Epithelial cell of alveolus of lung (primary cell): ENCODE measurements at places on chromosomes 3 and 15. TPM values are rescaled to one million over a fixed set of nuclear protein-coding genes. Genes with fewer than 3 reads are reported as not detected.

The TM4SF18 gene
- 0.56 and 2.2 TPM in 2 replicates for total RNA-seq

The LRRC34 gene
- total RNA-seq: 1.9 and 2.9 TPM in 2 replicates

The ANKUB1 gene
- not detected in 2 replicates for total RNA-seq

The ECE2 gene
- total RNA-seq: not detected in 2 replicates

The HYAL3 gene
- 7.4 and 13.4 TPM in 2 replicates for total RNA-seq

The GLDN gene
- 0.08 and 2.1 TPM in 2 replicates for total RNA-seq

The SNX22 gene
- 0.40 TPM in 1 of 2 replicates, not detected in the other for total RNA-seq

The EOMES gene
- total RNA-seq: not detected in 2 replicates

The ROPN1 gene
- total RNA-seq: not detected in 2 replicates

The COLQ gene
- 0.08 TPM in 1 of 2 replicates, not detected in the other for total RNA-seq

The ELL3 gene
- 3.2 and 3.7 TPM in 2 replicates for total RNA-seq

The USP4 gene
- 15.2 and 17.6 TPM in 2 replicates for total RNA-seq

The RASGRP1 gene
- 0.52 TPM in 1 of 2 replicates, not detected in the other for total RNA-seq

The EXD1 gene
- not detected in 2 replicates for total RNA-seq

The DNAJA4 gene
- total RNA-seq: 0.88 and 2.2 TPM in 2 replicates

The VWA5B2 gene
- not detected in 2 replicates for total RNA-seq

The RSRC1 gene
- 17.8 and 25.8 TPM in 2 replicates for total RNA-seq

The CHAC1 gene
- 5.0 and 63.6 TPM in 2 replicates for total RNA-seq

The GOLGA8J gene
- not detected in 2 replicates for total RNA-seq

The ACAN gene
- 0.13 and 0.16 TPM in 2 replicates for total RNA-seq

The DET1 gene
- total RNA-seq: 5.3 and 10.7 TPM in 2 replicates

The CACNA2D3 gene
- total RNA-seq: 3.0 TPM in 1 of 2 replicates, not detected in the other

The ACOX2 gene
- 3.1 and 9.1 TPM in 2 replicates for total RNA-seq

The CMTM8 gene
- 2.2 and 3.3 TPM in 2 replicates for total RNA-seq

The IL17RB gene
- 0.16 TPM in 1 of 2 replicates, not detected in the other for total RNA-seq

The RHOV gene
- total RNA-seq: not detected in 2 replicates

The RTP1 gene
- total RNA-seq: not detected in 2 replicates

The PIK3CB gene
- 5.4 and 9.2 TPM in 2 replicates for total RNA-seq

The PRRT3 gene
- total RNA-seq: 3.6 and 10.7 TPM in 2 replicates

The ADCY5 gene
- 0.13 and 0.16 TPM in 2 replicates for total RNA-seq

The ADAMTS17 gene
- 0.26 TPM in 1 of 2 replicates, not detected in the other for total RNA-seq

The CYP1A1 gene
- total RNA-seq: 0.13 and 0.48 TPM in 2 replicates

The ITPKA gene
- total RNA-seq: 1.4 and 44.2 TPM in 2 replicates

The LRRC49 gene
- 8.7 and 23.9 TPM in 2 replicates for total RNA-seq

The SPATA12 gene
- not detected in 2 replicates for total RNA-seq

The MASP1 gene
- total RNA-seq: 1.8 and 2.3 TPM in 2 replicates

The BCL2A1 gene
- total RNA-seq: 2.6 and 3.9 TPM in 2 replicates

The TEX55 gene
- total RNA-seq: not detected in 2 replicates

The DCUN1D1 gene
- 18.1 and 23.1 TPM in 2 replicates for total RNA-seq

The SCG3 gene
- total RNA-seq: not detected in 2 replicates

The GPR27 gene
- not detected in 2 replicates for total RNA-seq

The CHRNA7 gene
- total RNA-seq: 0.13 and 1.2 TPM in 2 replicates

The PLA2G4D gene
- not detected in 2 replicates for total RNA-seq

The DMXL2 gene
- total RNA-seq: 11.8 and 14.9 TPM in 2 replicates

The SOX14 gene
- total RNA-seq: not detected in 2 replicates

The GOLGA6L4 gene
- total RNA-seq: 0.56 and 1.0 TPM in 2 replicates

The GOLGA6B gene
- not detected in 2 replicates for total RNA-seq

The PDZRN3 gene
- 7.6 and 33.1 TPM in 2 replicates for total RNA-seq

The SCAANT1 gene
- total RNA-seq: not detected in 2 replicates

The EIF2B5 gene
- total RNA-seq: 30.0 and 30.5 TPM in 2 replicates

The TGM5 gene
- not detected in 2 replicates for total RNA-seq

The SLC6A1 gene
- not detected in 2 replicates for total RNA-seq

The EHHADH gene
- 4.1 and 5.0 TPM in 2 replicates for total RNA-seq
